ENCODE measurements at places on chromosomes 7 and 10.

GRCh38 chr10:4131407-4132215, 346.6 kb upstream of the KLF6 start:
- DNase-seq = peak; percentile 81

DNA sequence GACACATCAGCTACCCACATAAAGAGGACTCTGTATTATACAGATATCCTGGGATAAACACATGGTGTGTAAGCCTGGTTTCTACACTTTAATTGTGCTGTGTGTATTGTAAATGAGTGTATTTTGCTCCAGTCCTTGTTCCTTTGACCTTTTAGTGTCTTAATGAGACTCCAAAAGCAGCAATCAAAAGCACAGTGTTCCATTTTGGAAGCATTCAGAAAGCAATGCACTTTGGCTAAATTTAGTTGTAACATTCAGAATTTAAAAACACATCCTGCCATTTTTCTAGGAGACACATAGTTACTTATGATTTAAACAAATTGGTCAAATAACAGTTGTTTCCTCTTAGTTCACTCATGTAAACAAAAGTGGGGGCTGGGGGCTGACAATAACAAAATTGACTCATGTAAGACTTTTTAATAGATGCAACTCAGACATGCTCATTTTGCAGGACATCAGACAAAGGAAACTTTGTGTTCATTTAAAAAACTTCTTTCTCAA, 122.2 kb downstream of the GPR37 start:
- DNase-seq = no peak

DNA sequence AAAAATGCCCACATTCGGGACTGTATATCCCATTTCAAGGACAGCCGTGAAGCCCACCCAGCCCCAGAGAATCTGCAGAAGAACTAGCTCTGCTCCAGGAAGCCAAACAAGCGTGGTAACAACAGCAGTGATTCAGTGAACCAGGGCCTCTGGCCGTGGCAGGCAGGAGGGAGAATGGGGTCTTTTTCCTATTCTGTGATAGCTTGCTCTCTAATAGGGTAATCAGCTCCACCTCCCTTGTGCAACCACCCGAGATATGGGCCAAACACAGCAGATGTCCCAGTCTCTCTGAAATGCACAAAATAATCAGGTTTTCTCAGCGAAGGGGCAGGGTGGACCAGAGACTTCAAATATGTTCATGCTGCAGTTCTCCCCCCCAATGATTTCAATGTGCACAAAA, 35.8 kb downstream of the CHST15 start:
- DNase-seq = no peak

- DNase-seq = no peak
Measured at GRCh38 chr10:3741688-3742461, 43.1 kb downstream of the KLF6 start.

GRCh38 chr7:2688409-2689342, 674 bp downstream of the AMZ1 start:
- no peak for DNase-seq

GRCh38 chr7:19816128-19816527, 42.7 kb upstream of the TMEM196 start:
- no peak for DNase-seq

- DNase-seq = no peak
Measured at GRCh38 chr10:114520453-114520852, 116.2 kb upstream of the AFAP1L2 start.

DNA sequence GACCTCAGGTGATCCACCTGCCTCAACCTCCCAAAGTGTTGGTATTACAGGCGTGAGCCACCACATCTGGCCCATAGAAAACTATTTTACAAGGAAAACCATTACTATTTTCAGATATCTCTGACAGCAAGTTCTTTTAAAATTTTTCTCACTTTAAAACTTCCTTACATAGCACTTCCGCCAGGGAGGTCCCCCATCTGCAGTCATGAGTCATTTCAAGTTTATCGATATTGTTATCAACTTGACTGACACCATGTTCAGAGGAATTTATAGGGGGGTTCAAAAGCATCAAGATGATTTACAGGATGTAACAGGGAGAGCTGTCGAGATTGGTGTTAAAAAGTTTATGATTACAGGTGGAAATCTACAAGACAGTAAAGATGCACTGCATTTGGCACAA, 88.8 kb downstream of the NRBF2 start:
- peak; percentile 42 for DNase-seq

GRCh38 chr10:4543938-4544533, 282.0 kb upstream of the AKR1E2 start:
- no peak for DNase-seq

GRCh38 chr10:61478621-61479312, 25.6 kb upstream of the TMEM26 start:
- DNase-seq = no peak

GRCh38 chr7:1479287-1479686, 20.0 kb upstream of the MICALL2 start:
- DNase-seq = no peak

GRCh38 chr7:12814107-12814506, 126.7 kb downstream of the ARL4A start:
- DNase-seq = no peak

DNA sequence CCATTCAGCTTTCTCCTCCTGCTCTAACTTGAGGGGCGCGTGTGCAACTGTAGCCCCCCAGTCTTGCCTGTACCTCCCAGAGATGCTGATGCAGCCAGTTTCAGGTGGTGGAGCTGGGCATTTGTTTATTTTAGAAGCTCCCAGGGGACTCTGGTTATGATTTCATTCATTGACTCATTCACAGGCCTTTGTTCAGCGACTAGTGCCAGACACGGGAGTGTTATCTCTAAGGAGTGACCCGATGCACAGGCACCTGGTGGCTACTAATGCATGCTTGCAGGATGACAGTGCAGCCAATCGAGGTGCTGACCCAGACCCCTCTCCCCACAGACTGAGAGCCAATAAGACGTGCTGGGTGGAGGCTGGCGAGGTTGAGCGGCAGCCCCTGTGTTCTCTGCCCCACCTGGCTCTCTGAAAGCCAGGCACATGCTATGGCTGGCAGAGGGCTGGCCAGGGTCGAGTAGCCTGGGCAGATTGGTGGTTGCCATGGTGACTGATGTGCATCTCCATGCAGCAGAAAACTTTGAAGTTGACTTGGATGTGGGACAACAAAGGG, 19.7 kb upstream of the SLC18A2 start:
- DNase-seq = no peak
